Stimulated activated CD8-positive, alpha-beta memory T cell treated with anti-CD3 and anti-CD28 coated beads, Interleukin-15, amount 100 ng/mL, for 4 hours (primary cell): ENCODE measurements at places on chromosomes 7 and 10.

DNA sequence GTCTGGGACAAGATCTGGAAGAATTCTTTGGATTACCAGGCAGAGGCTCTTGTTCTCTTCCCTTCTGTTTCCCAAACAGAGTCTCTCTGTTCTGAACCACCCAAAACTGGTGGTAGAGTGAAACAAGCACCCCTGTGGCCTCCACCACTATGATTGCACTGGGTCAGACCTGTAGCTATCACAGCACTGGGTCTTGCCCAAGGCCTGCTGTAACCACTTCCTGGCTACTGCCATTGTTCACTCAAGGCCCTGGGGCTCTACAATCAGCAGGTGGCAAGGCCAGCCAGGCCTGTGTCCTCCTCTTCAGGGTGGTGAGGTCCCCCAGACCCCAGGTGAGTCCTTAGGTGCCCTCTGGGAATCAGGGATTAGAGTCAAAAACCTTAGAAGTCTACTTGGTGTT lies 4.1 kb upstream of the LRRC17 start:
- DNase-seq, result no peak

- no peak for DNase-seq
Observed at GRCh38 chr10:51063659-51064535, 10.4 kb upstream of the PRKG1 start.

DNA sequence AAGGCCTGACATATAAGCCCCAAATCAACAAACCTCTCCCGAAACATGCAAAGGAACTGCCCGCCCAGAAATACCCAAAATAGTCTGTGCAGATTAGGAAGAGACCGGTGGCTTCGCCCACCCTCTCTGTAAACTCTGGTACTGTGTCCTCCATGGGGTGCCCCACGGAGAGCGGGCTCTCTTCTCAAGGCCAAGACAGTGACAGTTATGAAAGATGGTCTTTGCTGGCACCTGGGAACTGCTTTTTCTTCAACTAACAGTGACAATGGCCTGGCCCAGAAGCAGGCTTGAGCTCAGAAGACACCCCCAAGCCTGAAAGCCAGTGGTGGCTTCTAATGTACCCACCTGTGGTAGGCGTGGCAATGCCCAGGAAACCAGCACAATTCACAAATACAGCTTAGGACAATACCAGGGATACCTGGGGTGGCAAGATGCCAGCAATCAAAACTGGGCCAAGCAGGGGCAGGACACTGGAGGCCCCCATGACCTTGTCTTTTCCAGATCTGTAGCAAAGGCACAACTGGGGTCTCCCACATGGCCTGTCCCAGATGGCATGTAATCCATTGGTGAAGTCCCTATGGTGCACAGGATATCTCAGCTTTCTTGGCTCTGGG lies 107.6 kb downstream of the NEURL1 start:
- DNase-seq, result no peak

DNA sequence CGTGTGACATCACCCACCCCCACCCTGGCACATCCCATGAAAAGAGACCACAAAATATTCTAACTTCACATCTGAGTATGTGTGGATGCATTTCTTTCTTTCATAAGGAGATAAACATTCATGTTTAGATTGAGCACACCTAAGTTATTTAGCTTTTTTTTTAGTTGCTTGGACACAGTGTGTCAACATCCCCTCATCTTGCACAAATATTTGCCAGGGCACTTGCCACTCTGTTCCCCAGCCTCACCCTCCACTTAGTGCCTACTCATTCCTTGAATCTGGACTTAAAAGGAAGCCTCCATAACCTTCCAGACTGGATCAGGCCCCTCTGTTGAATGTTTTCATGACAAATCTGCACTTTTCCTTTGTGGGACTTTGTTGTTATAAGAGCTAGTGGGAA lies 338.9 kb upstream of the IGFBP3 start:
- DNase-seq, result no peak

GRCh38 chr7:18948521-18948920 lies 168.9 kb downstream of the TWIST1 start:
- DNase-seq, result no peak

DNA sequence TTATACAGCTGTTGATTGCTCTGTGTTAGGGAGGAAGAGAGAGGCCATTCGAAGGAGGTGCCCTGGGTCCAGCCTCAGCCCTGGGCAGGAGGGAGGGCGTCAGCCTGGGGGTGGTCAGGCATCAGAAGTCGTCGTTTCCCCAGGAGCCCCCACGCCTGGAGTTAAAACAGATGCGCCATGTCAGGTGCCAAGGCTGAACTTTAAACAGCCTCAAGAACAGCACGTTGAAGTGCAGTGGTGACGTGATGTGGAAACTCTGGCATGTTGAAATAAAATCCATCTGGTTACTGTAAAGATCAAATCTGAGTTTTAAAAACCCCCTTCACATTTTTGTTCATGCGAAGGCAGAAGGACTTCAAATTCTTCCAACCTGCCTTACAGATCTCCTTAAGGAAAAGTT lies 128.4 kb upstream of the PPP2R2D start:
- no peak for DNase-seq

GRCh38 chr7:129723679-129724078 lies 112.2 kb downstream of the NRF1 start:
- no peak for DNase-seq

DNA sequence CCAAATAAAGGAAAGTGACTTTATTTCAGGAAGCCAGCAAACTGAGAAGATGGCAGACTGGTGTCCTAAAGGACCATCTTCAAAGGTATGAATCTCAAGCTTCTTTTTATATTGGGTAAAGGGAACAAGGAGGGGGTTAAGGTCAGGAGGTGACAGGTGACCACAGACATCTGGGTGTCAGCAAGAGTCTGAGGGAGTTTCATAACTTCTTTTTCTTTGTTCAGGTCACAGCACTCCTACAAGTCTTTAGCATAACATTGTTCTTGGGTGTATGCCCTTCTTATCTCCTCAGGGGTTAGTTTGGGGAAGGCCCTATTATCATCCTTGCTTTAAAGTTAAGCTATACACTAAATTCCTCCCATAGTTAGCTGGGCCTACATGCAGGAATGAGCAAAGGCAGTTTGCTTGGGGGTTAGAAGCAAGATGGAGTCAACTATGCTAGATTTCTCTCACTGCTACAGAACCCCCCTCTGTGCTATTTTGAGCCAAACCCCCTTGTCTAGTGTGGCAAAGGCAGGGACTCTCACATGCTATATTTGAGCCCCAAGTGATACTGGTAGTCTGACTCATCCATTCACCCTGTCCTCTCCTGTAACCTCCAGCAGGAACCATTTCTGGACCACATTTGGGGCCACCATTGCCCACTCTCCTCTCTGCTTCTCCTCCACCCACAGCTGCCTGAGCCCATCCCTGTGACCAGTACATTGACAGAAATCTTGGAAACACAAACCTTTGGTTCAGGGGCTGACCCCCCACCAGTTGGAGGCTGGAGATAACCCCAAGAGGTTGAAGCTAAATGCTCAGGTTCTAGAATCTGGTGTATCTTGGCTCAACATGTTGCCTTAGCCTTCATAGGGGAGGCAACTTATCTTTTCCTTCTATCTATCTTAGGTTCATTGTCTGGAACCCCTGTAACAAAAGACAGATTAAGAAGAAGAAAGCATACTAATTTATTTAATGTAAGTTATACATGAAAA lies 55.5 kb upstream of the LRGUK start:
- no peak for DNase-seq
